ENCODE measurements at places on chromosomes 12 and 14.

- no peak for DNase-seq
Measured at GRCh38 chr14:39451811-39452210, 19.6 kb upstream of the FBXO33 start.

DNA sequence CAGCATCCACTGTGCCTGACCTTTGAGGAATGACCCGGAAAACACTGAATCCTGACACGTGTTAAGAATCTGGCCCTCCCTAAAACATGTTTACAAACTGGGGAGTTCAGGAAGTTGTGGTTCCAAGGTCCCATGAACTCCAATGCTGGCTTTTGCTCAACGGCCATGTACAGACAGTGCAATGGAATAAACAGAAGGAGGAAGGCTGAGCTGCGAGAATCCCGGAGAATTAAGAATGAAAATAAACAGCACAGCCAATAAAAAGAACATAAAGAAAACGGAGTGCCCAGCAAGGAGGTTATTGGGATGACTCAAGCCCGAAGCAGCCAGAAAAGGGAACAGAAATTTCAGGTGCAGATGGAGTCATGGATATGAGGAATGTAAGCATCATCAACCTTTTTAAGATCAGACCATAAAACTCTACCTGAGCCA is 32.3 kb downstream of the BCL11B start:
- no peak for DNase-seq

GRCh38 chr14:105474483-105475268 is at the start of gene CRIP2:
TSS of gene CRIP2 (plus strand) at chr14:105474821. CDS start at chr14:105474863, 42 bp downstream.
- DNase-seq: no peak

GRCh38 chr12:101045486-101046464 is 164.3 kb downstream of the SLC5A8 start:
- DNase-seq: no peak

DNA sequence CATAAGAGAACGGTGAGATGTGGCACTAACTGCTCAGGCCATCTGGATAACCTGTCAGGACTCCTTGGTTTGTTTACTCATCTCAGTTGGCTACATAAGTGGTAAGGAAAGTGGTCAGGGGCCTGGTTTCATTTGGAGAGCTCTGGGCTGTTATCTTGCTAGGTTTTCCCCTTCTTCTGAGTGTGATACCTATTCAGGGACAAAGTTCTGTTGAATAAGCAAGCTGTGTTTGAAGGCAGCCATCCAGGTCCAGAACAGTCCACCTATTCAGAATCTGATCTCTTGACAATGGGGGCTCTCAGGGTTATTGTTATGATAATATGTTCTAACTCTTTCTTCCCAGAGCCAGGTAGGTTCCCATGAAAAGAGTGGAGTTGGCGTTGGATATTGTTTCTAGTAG is 194.9 kb downstream of the PAH start:
- DNase-seq: no peak

DNA sequence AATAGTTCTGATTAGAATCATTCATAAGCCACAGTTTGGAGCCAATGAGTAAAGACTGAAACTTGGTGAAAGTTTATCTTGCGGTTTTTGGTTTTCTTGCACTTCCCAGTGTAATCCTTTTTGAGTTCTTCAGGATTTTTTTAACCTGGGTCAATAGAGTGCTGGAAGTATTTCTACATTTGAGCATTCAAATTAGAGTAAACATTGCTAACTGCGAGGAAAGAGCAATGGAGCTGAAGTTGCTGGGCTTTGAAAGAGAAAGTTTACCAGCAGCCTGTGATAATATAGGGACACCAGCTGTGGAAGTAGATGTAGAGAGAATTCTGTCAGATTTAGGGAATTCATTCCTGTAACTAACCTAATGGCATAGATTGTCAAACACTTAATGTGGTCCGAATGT is 30.3 kb downstream of the ANO6 start:
- DNase-seq: no peak

DNA sequence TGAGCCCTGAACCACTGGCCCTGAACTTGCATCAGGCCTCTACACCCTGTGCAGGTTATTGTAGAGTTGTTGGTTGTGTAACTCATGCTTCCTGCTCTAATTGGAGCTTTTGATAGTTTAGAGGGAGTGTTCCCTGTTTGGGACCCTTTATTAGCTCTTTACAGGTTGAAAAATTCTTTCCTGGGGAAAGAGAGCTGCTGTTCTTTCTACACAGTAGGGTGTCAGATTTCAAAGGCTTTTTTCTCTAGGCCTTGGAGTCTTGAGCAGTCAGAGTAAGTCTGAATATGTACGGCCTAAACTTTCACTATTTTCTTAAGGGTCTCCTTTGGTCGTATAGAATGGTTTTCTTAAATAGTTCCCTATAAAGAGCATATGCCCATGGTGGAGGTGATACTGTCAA is 60.8 kb upstream of the NEDD1 start:
- DNase-seq: no peak

GRCh38 chr14:51219473-51220448 is 20.3 kb upstream of the TMX1 start:
- peak; percentile 25 for DNase-seq

DNA sequence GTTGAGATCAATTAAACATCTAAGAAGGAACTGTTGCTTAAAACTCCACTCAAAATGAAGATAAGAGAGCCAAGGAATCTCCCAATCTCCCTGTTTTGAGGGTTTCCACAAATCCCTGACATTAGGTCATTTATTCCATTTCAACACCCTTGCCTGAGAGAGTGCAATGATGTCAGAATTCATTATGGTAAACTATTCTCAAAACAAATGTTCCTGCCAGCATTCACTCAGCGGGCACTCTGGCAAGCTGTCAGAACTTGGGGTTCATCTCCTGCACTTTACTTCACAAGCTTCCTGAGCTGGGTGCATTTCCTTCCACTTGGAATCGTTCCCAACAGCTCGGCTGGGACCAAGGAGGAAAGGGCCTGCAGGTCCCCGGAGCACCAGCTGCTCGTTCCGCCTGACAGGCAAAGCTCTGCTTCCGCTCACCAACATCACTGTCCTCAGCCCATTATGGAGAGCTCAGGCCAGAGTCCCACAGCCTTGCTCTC is 117.8 kb downstream of the TTC7B start:
- no peak for DNase-seq

Data from MM.1S (cell line).